Cardiac muscle cell (in vitro differentiated cells and primary cell): ENCODE measurements at places on chromosomes 6 and 20. TPM values are rescaled to one million over a fixed set of nuclear protein-coding genes. Genes with fewer than 3 reads are reported as not detected.
A peak's percentile ranks its signal among the peaks of the same experiment; 100 is the strongest.

PNISR gene
- 84.6 and 217 TPM in 2 replicates for total RNA-seq

GTSF1L gene
- not detected in 2 replicates for total RNA-seq

SLC12A5 gene
- 7.6 and 8.3 TPM in 2 replicates for total RNA-seq

MUC21 gene
- total RNA-seq = not detected in 2 replicates

SSTR4 gene
- not detected in 2 replicates for total RNA-seq

TDRD6 gene
- total RNA-seq = 0.28 and 0.57 TPM in 2 replicates

MUC22 gene
- not detected in 2 replicates for total RNA-seq

SAMD3 gene
- total RNA-seq = not detected in 2 replicates

LAMA2 gene
- 52.0 and 78.1 TPM in 2 replicates for total RNA-seq

EDN3 gene
- total RNA-seq = 0.18 TPM in 1 of 2 replicates, not detected in the other

GRCh38 chr20:50323209-50323608 lies 132.6 kb downstream of the CEBPB start:
- H3K36me3 ChIP-seq = no peaks in the 10 kb centered on the region
- no peaks in the 10 kb centered on the region for H3K27me3 ChIP-seq
- DNase-seq = no peak
- no peak overlapping the region for H3K4me3 ChIP-seq
- no peak overlapping the region for H3K27ac ChIP-seq
- H3K4me1 ChIP-seq = peaks cover 8% of the 10 kb centered on the region

DNA sequence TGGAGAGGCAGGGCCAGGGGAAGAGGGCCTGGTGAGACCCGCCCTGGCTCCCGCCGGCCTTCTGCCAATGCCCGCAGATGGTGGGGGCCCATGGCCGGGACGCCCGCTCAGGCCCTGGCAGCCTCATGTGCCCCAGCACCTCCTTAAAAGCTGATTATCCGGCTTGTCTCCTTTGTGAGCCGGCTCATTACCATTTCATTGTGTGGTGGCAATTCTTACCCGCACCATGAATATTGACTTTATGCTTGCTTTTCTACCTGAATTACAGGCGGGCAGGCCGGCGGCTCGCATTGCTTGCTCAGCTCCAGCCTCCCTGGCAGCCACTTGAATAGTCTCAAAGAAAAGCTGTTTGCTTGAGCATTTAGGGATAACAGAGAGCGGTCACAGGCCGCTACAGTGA lies 120.0 kb upstream of the JAG1 start:
- no peak for DNase-seq
- no peak overlapping the region for H3K27ac ChIP-seq
- H3K4me3 ChIP-seq = no peak overlapping the region
- no peaks in the 10 kb centered on the region for H3K36me3 ChIP-seq

DNA sequence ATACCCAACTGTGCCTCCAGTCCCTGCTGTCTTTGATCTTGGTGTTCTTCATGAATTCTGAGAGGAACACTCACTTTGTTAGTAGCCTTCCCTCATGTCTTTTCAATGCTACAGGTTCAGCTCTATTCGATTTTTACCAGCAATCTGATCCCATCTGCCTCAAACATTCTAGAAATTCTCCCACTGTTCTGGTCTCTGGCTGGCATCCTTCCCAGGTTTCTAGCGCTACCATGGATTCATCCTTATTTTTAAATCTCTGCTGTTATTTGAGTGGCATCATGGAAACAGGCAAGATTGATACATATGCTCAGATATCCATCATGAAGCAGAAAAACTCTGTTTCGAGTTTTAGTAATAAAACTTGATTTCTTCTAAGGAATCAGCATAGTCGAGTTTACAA lies 94.8 kb downstream of the GRM1 start:
- H3K27ac ChIP-seq = no peak overlapping the region
- no peak for DNase-seq
- no peak overlapping the region for H3K4me3 ChIP-seq
- H3K27me3 ChIP-seq = no peaks in the 10 kb centered on the region

- peaks cover 69% of the 10 kb centered on the region for H3K27me3 ChIP-seq
- no peaks in the 10 kb centered on the region for H3K36me3 ChIP-seq
- no peak overlapping the region for H3K4me3 ChIP-seq
- no peak for DNase-seq
Measured at GRCh38 chr6:113750151-113750855, 106.8 kb upstream of the MARCKS start.

DNA sequence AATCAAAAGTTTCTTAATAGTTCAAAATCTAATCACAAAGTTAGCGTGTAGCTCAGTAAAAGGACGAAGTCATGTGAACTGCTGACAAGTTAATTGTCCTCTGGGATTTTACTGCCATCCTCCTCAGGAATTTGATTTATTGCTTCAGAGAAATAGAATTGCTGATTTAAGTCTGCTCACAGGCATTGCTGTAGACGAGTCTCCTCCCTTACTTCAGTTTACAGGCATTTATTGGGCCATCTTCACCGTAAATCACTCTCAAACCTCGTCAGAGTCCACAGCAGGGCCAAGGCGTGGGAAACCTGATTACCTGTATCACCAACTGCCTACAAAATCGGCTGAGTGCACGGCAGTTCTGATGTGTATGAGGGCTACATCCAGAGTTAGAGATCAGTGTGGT lies 119.1 kb upstream of the PDE10A start:
- no peak overlapping the region for H3K4me3 ChIP-seq
- no peak for DNase-seq
- H3K36me3 ChIP-seq = no peaks in the 10 kb centered on the region
- H3K4me1 ChIP-seq = no peaks in the 10 kb centered on the region
- peaks cover 5% of the 10 kb centered on the region for H3K27me3 ChIP-seq

- no peaks in the 10 kb centered on the region for H3K36me3 ChIP-seq
- no peak overlapping the region for H3K4me3 ChIP-seq
- no peaks in the 10 kb centered on the region for H3K27me3 ChIP-seq
- H3K27ac ChIP-seq = no peak overlapping the region
- no peaks in the 10 kb centered on the region for H3K4me1 ChIP-seq
- DNase-seq = no peak
Measured at GRCh38 chr20:54144847-54145414, 28.9 kb downstream of the CYP24A1 start.

DNA sequence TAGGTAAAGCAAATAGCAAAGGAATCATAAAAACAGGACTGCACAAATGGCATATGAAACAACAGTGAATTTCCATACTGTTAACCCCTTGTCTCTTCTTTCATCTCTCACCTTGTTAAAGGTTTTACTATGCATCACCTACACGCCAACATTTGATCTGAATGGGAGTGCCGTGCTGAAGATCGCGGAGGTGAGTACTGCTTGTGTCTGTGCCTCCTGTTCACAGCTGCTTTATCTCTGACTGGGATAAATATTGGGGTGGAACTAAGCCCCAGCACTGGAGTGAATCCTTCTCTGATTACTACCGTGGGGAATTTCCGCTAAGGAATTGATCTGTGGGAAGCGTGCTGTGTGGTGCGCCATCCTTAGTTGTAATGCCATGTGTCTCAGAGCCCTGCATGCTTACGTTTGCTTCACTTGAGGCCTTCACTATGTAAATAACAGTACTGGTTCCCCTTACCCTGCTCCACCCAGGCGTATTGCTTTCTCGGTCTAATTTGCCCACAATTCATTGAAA lies 11.4 kb upstream of the PBOV1 start:
- no peak for DNase-seq
- no peaks in the 10 kb centered on the region for H3K36me3 ChIP-seq
- no peaks in the 10 kb centered on the region for H3K27me3 ChIP-seq
- H3K4me1 ChIP-seq = peaks cover 30% of the 10 kb centered on the region
- no peak overlapping the region for H3K4me3 ChIP-seq

DNA sequence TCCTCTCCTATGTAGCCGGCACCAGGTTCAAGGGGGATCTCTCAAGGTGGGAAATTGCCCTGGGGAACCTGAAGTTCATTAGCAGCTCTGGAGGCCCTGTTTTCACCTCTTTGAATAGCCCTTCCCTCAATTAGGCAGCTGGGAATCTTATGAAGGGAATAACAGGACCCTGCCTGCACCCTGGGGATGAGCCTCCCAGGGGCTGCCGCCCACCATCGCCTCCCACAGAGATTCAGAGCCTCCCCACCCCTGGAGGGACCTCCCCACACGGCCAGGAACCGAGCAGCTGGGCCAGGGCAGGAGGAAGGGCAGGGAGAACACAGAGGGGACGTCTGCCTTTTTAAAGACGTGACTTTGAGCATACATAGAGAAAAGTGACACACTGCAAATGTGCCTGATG lies 4.6 kb upstream of the EEF1A2 start:
- no peak overlapping the region for H3K4me3 ChIP-seq
- H3K27me3 ChIP-seq = no peaks in the 10 kb centered on the region
- peaks cover 34% of the 10 kb centered on the region for H3K4me1 ChIP-seq
- no peak for DNase-seq
- no peak overlapping the region for H3K27ac ChIP-seq

DNA sequence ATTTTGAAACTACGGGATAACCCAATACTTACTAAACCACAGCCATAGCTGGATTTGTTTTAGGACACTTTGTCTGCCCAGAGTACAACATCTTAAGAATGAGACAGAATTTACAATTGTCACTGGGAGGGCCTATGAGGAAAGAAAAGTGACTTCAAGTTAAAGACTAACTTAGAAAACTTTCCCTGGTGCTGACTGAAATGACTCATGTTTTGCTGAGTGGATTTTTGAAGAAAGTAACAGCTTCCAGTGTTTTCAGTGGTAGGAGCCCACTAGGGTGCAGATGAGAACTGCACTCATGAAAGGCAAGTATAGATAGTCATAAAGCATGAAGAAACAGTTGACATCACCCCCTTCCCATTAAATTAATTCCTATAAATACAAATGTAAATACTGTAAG lies 988.2 kb upstream of the MAP3K7 start:
- no peaks in the 10 kb centered on the region for H3K4me1 ChIP-seq
- no peaks in the 10 kb centered on the region for H3K27me3 ChIP-seq
- H3K4me3 ChIP-seq = no peak overlapping the region

DNA sequence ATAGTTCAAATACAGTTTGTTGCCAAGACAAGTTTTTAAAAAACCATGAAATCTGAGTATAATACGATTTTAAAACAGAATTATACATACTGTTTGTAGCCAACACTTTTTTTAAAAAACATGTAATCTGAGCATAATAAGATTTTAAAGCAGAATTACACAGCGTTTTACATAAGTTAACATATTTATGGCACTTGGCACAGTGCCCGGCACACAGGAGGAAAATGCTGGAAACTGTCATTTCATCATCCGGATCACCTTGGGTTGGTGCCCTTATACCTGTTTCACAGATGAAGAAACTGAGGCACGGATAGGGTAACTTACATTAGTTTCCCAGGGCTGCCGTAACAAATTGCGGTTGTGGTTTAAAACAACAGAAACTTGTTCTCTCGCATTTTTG lies 193.0 kb downstream of the BMP7 start:
- H3K4me1 ChIP-seq = peaks cover 10% of the 10 kb centered on the region
- no peak overlapping the region for H3K27ac ChIP-seq
- H3K4me3 ChIP-seq = no peak overlapping the region
- H3K36me3 ChIP-seq = no peaks in the 10 kb centered on the region
- H3K27me3 ChIP-seq = peaks cover 5% of the 10 kb centered on the region
- DNase-seq = no peak

- DNase-seq = no peak
- no peaks in the 10 kb centered on the region for H3K4me1 ChIP-seq
- H3K27me3 ChIP-seq = no peaks in the 10 kb centered on the region
- H3K4me3 ChIP-seq = no peak overlapping the region
- H3K36me3 ChIP-seq = no peaks in the 10 kb centered on the region
Measured at GRCh38 chr6:163371129-163371528, 43.4 kb upstream of the QKI start.

GRCh38 chr6:16548121-16548520 lies 213.1 kb downstream of the ATXN1 start:
- H3K4me1 ChIP-seq = peaks cover 16% of the 10 kb centered on the region
- DNase-seq = no peak
- no peaks in the 10 kb centered on the region for H3K27me3 ChIP-seq
- no peak overlapping the region for H3K4me3 ChIP-seq

DNA sequence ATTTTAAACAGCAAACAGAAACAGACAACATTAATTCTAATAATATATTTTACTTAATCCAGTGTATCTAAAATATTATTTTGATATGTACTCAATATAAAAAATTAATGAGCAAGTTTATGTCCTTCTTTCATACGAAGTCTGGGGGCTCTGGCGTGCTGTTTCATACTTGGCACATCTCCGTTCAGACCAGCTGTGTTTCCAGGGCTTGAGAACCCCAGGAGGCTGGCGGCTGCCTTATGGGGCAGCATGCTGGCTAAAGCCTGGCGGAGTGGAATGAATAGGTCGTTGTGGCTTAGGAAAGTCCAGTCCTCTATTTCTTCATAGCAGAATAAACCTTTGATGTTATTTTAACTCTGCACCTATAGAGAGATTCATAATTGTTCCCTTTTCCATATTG lies 43.3 kb downstream of the DUSP22 start:
- H3K27me3 ChIP-seq = no peaks in the 10 kb centered on the region
- no peak overlapping the region for H3K27ac ChIP-seq
- DNase-seq = no peak
- H3K36me3 ChIP-seq = no peaks in the 10 kb centered on the region

DNA sequence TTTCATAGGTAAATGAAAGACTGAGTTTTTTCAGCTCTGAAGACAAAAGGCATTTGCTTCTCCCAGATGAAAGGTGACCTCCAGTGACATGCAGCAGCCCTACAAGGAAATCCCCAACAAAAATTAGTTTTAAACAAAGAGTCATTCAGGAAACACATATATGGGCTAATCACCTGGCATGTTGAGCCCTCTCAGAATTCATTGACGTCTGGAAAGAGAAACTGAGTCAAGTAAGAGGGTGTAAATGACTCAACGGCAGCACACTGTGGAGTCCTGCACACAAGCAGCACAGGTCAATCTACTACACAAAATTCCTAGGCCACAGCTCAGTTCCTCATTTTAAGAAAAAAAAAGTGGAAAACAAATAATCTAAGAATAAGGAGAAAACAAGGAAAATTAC lies 592.3 kb downstream of the EPHA7 start:
- H3K4me3 ChIP-seq = no peak overlapping the region
- no peaks in the 10 kb centered on the region for H3K4me1 ChIP-seq
- no peak overlapping the region for H3K27ac ChIP-seq
- H3K27me3 ChIP-seq = no peaks in the 10 kb centered on the region
- H3K36me3 ChIP-seq = no peaks in the 10 kb centered on the region

- peak; percentile 37 for DNase-seq
- no peaks in the 10 kb centered on the region for H3K4me1 ChIP-seq
- H3K36me3 ChIP-seq = no peaks in the 10 kb centered on the region
Measured at GRCh38 chr20:208942-209566, 18.0 kb upstream of the DEFB129 start.
